CD14-positive monocyte (primary cell): ENCODE measurements at places on chromosomes 3 and 15. TPM values are rescaled to one million over a fixed set of nuclear protein-coding genes. Genes with fewer than 3 reads are reported as not detected.

Gene PLA2G4E
- polyA plus RNA-seq: not detected

Gene VGLL3
- not detected for polyA plus RNA-seq

Gene CYP1A1
- polyA plus RNA-seq: 0.16 TPM in 1 of 2 replicates, not detected in the other

GRCh38 chr3:15783361-15783969 is 14.3 kb downstream of the ANKRD28 start:
- peak; percentile 27 for DNase-seq
- no peak overlapping the region for H3K27ac ChIP-seq
- H3K4me1 ChIP-seq: no peaks in the 10 kb centered on the region
- no peaks in the 10 kb centered on the region for H3K36me3 ChIP-seq
- H3K4me3 ChIP-seq: no peak overlapping the region

DNA sequence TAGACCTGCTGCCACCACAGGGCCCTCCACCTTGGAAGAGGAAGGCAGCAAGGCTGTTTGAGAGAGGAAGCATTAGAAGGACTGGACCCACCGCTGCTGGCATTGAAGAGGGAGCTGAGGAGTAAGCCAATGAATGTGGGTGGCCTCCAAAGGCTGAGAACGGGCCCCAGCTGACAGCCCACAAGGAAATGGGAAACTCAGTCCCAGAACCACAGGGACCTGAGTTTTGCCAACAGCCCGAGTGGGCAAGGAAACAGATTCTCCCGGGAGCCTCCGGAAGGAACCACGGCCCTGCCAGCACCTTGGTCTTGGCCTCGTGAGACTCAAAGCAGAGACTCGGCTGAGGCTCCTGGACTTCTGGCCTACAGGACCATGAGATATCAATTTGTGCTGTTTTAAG is 95.4 kb upstream of the SNRPA1 start:
- DNase-seq: no peak
- H3K27ac ChIP-seq: no peak overlapping the region
- no peaks in the 10 kb centered on the region for H3K36me3 ChIP-seq
- no peak overlapping the region for H3K4me3 ChIP-seq
- H3K4me1 ChIP-seq: no peaks in the 10 kb centered on the region

DNA sequence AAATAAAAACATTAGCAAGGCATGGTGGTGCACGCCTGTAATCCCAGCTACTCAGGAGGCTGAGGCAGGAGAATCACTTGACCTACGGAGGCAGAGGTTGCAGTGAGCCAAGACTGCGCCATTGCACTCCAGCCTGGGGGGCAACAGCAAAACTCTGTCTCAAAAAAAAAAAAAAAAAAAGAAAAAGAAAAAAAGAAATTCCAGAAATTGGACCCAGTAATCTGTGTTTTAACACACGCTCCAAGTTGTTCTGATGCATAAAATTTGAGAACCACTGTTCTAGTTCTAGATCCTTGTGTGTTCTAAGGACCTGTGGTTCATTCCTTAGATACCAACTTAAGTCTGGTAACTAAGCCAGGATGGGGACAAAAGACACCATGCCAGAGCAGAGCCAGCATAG is 2.6 kb downstream of the PARP6 start:
- DNase-seq: no peak
- peaks cover 35% of the 10 kb centered on the region for H3K36me3 ChIP-seq
- no peak overlapping the region for H3K4me3 ChIP-seq
- H3K27me3 ChIP-seq: no peaks in the 10 kb centered on the region
- no peak overlapping the region for H3K27ac ChIP-seq
- H3K4me1 ChIP-seq: peaks cover 20% of the 10 kb centered on the region

- no peaks in the 10 kb centered on the region for H3K4me1 ChIP-seq
- H3K27me3 ChIP-seq: no peaks in the 10 kb centered on the region
- no peak for DNase-seq
Measured at GRCh38 chr3:21543380-21544075, 207.5 kb downstream of the ZNF385D start.

DNA sequence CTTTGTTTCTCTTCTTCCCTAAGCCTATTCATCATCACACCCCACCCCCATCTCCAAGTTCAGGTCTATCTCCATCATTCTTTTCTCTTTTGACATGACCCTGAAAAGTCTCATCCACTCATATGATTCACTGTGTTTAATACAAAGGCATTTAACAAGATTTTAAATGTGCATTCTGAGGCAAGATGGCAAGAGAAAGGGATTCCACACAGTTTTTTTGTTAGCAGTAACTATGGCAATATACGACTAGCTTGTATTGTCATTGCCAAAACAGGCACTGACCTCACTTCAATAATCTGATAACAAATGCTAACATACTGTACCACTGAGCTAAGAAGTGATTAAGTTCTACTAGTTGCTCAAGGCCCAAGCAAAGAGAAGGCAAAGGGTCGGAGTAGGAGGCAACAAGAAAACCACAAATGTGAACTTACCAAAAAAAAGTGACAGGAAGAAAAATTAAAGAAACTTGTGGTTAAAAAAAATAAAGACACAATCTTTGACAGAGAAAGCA is 53.2 kb downstream of the FBN1 start:
- H3K27ac ChIP-seq: no peak overlapping the region
- no peak overlapping the region for H3K4me3 ChIP-seq
- H3K36me3 ChIP-seq: no peaks in the 10 kb centered on the region
- H3K4me1 ChIP-seq: no peaks in the 10 kb centered on the region
- H3K27me3 ChIP-seq: no peaks in the 10 kb centered on the region

DNA sequence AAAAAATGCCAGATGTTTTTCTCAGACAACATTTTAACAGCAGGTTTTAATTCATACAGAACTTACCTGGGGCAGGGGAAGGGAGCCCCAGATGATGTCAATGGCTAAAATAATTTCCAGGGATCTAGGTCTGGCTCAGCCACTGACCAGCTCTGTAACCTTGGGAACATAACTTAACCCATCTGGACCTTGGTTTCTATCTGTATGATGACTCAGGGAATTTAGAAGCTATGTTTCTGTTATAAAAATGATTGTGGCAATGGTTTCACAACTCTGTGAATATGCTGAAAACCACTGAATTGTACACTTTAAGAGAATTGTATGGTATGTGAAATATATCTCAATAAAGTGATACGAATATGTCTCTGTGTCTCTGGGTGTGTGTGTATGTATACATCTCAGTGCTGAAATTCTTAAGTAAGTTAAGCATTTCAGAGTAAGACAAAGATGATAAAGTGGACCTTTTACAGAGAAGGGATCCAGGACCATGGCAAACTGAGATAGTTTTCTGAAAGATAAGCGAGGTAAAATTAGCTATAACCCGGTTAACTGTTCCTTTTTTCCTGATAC is 2.9 kb downstream of the SH3GL3 start:
- no peaks in the 10 kb centered on the region for H3K36me3 ChIP-seq
- H3K27ac ChIP-seq: no peak overlapping the region
- peaks cover 16% of the 10 kb centered on the region for H3K4me1 ChIP-seq
- DNase-seq: no peak
- H3K27me3 ChIP-seq: peaks cover 36% of the 10 kb centered on the region

- DNase-seq: peak; percentile 76
- no peaks in the 10 kb centered on the region for H3K27me3 ChIP-seq
- no peak overlapping the region for H3K4me3 ChIP-seq
- peaks cover 21% of the 10 kb centered on the region for H3K36me3 ChIP-seq
- H3K27ac ChIP-seq: peak overlapping the region; percentile 92
Measured at GRCh38 chr15:89130201-89130600, 41.9 kb downstream of the ABHD2 start.

- no peaks in the 10 kb centered on the region for H3K4me1 ChIP-seq
- no peaks in the 10 kb centered on the region for H3K27me3 ChIP-seq
- peak; percentile 45 for DNase-seq
Measured at GRCh38 chr15:39125904-39126303, 455.0 kb upstream of the THBS1 start.

- no peaks in the 10 kb centered on the region for H3K27me3 ChIP-seq
- H3K4me3 ChIP-seq: no peak overlapping the region
- no peak overlapping the region for H3K27ac ChIP-seq
- H3K4me1 ChIP-seq: no peaks in the 10 kb centered on the region
- H3K36me3 ChIP-seq: no peaks in the 10 kb centered on the region
Measured at GRCh38 chr15:84898761-84899160, 14.3 kb downstream of the SLC28A1 start.

- H3K4me3 ChIP-seq: no peak overlapping the region
- no peak overlapping the region for H3K27ac ChIP-seq
- no peaks in the 10 kb centered on the region for H3K27me3 ChIP-seq
Measured at GRCh38 chr3:1696669-1697275, 401.9 kb upstream of the CNTN4 start.

GRCh38 chr3:142618917-142619461 is 22.8 kb downstream of the PLS1 start:
- no peaks in the 10 kb centered on the region for H3K36me3 ChIP-seq
- no peak for DNase-seq
- no peak overlapping the region for H3K4me3 ChIP-seq
